ENCODE measurements at places on chromosomes 12 and 14. TPM values are rescaled to one million over a fixed set of nuclear protein-coding genes. Genes with fewer than 3 reads are reported as not detected.
A peak's percentile ranks its signal among the peaks of the same experiment; 100 is the strongest.

- peaks cover 16% of the 10 kb centered on the region for H3K4me1 ChIP-seq
- no peak overlapping the region for H3K27ac ChIP-seq
- no peaks in the 10 kb centered on the region for H3K27me3 ChIP-seq
- peaks cover 5% of the 10 kb centered on the region for H3K36me3 ChIP-seq
Observed at GRCh38 chr12:68962877-68963855, 30.2 kb upstream of the CPM start.

GRCh38 chr12:116887244-116887643, 6.0 kb upstream of the HRK start:
- peaks cover 42% of the 10 kb centered on the region for H3K27me3 ChIP-seq
- H3K4me3 ChIP-seq, result no peak overlapping the region
- no peak for DNase-seq

DNA sequence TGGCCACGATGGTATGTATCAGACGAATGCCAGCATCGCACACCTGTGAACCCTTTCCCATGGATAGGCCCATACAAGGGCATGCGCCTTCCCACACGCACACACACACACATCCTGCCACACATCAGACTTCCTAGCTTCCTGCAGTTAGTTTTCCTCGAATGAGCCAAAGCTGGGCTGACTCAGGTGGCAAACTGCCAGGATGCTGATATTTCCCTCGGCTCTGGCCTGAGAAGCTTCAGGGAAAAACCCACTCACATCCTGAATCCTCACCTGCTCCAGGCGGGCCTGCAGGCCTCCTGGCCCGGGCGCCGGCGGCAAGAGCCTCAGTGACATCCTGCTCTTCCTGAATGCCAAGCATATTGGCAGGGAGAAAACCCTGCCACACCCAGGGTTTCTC, 22.4 kb downstream of the CALM1 start:
- no peaks in the 10 kb centered on the region for H3K36me3 ChIP-seq
- no peak overlapping the region for H3K27ac ChIP-seq
- H3K4me1 ChIP-seq, result no peaks in the 10 kb centered on the region
- no peak overlapping the region for H3K4me3 ChIP-seq

GRCh38 chr14:93160353-93160801, 24.3 kb downstream of the MOAP1 start:
- no peak overlapping the region for H3K4me3 ChIP-seq
- H3K36me3 ChIP-seq, result no peaks in the 10 kb centered on the region
- DNase-seq, result peak; percentile 40
- peaks cover 2% of the 10 kb centered on the region for H3K27me3 ChIP-seq

DNA sequence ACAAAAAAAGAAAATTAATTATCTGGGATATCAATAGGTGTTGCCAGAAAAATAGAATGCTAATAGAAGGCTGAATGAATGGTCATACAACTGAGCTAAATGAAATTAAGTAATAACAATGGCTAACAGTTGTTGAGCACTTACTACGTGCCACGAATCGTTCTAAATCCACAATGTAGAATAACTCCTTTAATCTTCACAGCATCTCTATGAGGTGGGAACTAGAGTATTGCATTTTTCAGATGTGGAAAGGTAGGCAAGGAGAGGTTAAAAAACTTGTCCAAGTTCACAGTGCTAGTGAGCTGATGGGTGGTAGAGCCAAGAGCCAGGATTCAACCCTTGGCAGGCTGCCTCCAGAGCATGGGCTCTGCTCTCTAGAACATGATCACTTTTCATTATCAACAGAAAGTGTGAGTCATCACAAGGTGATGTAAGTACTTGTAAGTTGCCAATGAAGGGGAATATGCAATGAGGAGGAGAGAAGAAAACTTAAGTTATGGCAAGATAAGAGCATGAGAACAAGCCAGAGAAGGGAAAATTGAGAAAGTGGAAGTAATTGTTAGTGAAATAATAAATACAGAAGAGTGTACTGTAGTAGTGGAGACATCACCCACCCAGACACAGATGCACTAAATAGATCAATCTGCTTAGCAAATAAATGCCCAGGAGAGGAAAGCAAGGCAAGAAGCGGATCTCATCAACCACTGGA, 122.1 kb downstream of the PRKD1 start:
- no peaks in the 10 kb centered on the region for H3K27me3 ChIP-seq
- no peak overlapping the region for H3K27ac ChIP-seq
- H3K36me3 ChIP-seq, result no peaks in the 10 kb centered on the region
- no peak for DNase-seq
- no peaks in the 10 kb centered on the region for H3K4me1 ChIP-seq

DNA sequence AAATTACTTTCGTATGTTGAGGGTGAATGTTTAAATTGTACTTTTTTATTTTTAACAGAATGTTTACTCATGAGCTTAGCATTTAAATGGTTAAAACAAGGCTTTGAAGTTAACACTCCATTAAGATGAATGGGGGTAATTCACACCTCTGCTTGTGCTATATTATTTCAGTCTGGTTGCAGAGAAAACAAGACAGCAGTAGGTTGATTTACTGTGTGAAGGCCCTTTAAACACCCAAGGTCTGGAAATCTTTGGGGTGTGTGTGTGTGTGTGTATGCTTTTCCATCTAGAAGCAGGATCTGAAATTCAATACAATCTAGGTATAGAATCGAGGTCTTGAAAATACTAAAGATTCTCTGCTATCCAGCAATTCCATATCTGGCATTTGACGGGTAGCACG, 83.8 kb downstream of the SLC38A6 start:
- H3K27ac ChIP-seq, result no peak overlapping the region
- no peaks in the 10 kb centered on the region for H3K27me3 ChIP-seq
- no peak overlapping the region for H3K4me3 ChIP-seq
- no peak for DNase-seq
- H3K36me3 ChIP-seq, result no peaks in the 10 kb centered on the region

GRCh38 chr14:98819867-98820206, 452.2 kb downstream of the BCL11B start:
- H3K36me3 ChIP-seq, result no peaks in the 10 kb centered on the region
- no peak overlapping the region for H3K4me3 ChIP-seq
- no peak overlapping the region for H3K27ac ChIP-seq
- DNase-seq, result no peak
- H3K4me1 ChIP-seq, result no peaks in the 10 kb centered on the region

Gene ATP2B1
- 25.3 TPM for total RNA-seq

Gene PZP
- not detected for total RNA-seq

Gene FLRT2
- not detected for total RNA-seq

Gene ASPG
- not detected for total RNA-seq

Gene ANKRD52
- total RNA-seq, result 54.5 TPM
